ENCODE measurements at places on chromosomes 4 and X. TPM values are rescaled to one million over a fixed set of nuclear protein-coding genes. Genes with fewer than 3 reads are reported as not detected.

GAGE13 gene
- not detected for total RNA-seq

UCP1 gene
- not detected for total RNA-seq

DNA sequence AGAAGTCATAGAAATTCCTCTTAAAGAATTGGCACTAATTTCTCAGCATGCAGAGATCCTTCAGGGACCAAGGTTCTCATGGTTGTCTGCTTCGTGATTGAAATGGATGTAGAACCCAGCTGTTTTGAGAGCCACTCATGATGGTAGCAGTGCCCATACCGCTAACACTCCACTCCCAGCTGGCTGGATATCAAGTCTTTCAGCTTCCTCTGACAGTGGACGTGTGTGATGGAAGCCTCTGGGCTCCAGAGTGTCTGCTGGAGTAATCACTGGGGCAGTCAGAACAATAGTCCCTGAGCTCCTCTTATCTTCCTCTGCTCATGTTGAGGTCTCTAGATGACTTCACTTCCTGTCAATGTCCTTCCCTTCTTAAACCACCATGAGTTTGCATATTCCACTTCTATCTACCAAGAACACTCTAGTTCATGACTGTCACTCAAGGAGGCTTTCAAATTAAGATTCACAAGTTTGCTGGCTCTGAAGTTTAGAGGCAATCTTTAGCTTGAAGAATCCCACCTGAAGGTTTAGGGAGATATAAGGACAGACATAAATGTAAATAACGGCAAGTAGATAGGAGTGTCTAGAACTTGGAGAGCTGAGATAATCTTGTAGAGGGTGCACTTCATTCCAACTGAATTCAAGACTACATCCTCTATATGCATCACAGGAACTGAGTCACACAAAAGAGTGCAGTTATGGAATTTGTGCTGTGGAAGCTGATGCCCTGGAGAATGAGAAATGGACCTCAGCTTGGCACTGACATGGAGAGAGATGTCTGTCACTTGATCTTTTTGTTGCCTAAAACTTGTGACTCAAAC is 64.5 kb upstream of the WDR1 start:
- DNase-seq: no peak

RTL9 gene
- 0.79 TPM for total RNA-seq

DNA sequence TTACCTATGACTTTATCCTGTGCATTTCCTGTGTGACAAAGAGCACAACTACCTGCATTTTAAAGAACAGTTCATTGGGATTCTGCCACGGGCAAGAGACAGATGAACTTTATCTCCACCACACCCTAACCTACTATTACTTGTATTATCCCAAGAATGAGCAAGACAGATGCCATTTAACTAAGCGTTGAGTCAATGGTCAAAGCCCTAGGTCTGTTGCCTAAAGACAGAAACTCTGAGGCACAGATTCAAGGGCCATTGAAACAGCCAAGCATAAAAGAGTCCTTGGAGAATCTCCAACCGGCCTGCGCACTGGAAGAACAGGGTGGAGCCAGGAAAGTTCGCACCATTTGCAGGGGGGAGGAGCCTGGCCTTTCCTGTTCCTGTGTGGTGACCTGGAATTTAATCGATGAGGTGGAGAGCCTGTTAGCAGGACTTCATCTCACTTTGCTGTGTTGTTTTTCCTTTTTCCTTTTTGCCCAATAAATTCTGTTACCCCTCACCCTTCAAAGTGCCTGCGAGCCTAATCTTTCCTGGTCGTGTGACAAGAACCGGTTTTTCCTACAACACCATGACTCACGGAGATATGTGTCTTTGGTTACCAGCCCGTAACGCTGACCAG is 146.4 kb upstream of the DIAPH2 start:
- peak; percentile 90 for DNase-seq

GRCh38 chr4:27206009-27206408 is 345.4 kb downstream of the STIM2 start:
- no peak for DNase-seq

SPANXN3 gene
- not detected for total RNA-seq

- DNase-seq: no peak
Observed at GRCh38 chr4:91325495-91325894, 978.3 kb upstream of the GRID2 start.

- DNase-seq: no peak
Observed at GRCh38 chr4:94574050-94574449, 122.3 kb downstream of the PDLIM5 start.

CLIC2 gene
- 0.17 TPM for total RNA-seq

LRAT gene
- total RNA-seq: 0.68 TPM

ARSH gene
- not detected for total RNA-seq
